ENCODE measurements at places on chromosomes 6 and 20. TPM values are rescaled to one million over a fixed set of nuclear protein-coding genes. Genes with fewer than 3 reads are reported as not detected.

LY86 gene
- total RNA-seq: 2.0 TPM

DNA sequence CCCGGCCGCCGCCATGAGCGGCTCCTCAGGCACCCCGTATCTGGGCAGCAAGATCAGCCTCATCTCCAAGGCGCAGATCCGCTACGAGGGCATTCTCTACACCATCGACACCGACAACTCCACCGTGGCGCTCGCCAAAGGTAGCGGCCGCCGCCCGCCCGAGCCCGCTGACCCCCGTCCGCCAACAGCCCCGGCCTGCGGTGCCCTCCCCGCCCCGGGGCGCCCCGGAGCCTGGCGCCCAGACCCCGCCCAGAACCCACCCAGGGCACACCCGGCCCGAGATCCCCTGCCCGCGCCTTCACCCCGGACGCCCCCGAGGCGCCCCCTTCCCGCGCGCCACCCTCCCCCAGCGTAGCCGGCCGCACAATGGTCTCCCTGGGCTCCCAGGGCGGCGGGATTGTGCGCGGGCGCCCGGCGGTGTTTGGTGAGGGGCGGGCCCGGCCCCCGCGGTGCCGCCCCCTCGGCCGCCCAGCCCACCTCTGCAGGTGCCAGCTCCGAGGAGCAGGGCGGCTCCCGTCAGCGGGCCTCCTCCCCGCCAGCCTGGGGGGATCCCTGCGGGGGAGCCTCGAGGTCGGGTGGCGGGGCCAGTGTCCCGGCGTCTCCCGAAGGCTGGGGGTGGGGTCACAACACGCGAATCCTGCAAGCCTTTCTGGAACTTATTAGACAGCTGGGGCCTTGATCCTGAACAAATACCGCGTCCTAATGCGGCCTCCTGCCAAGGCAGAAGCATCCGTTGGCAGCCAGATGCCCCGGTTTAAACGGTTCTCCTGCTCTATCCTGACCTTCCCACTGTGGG, 577 bp downstream of the LSM14B start:
- DNase-seq: peak; percentile 67

OR2J3 gene
- not detected for total RNA-seq

DNA sequence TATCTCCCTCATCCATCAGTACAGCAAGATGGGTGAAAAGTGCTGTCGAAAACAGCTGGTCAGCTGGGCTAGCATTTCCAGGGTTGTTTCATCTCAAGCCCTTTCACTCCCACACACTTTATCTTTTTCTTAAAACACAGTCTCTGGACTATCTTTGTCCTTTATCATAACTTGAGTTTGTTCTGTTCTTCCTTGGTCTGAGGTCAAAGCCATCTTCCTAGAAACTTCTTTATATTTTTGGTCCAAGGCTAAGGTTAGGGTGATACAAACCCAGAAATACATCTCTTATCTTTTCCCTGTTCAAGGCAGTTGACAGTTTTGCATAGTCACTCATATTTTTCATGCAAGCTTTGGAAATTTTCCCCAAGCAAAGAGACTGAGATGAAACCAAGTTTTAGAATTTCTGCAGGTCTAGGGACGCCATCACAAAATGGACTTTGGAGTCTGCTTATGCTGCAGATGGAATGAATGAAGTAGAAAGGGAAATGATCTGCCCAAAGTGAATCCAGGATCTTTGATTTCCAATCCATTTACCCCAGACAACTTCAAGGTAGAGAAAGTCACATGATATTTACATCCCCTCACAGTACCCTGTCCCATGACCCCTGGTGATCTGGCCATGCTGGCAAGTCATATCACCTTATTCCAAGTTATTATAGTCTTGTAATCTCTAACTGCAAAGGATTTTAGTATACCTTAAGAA, 297.0 kb downstream of the ZNF217 start:
- no peak for DNase-seq

GRCh38 chr20:37344506-37345338, 1.2 kb upstream of the SRC start:
- no peak for DNase-seq

- no peak for DNase-seq
Measured at GRCh38 chr6:1378065-1379016, 11.0 kb upstream of the FOXF2 start.

DNA sequence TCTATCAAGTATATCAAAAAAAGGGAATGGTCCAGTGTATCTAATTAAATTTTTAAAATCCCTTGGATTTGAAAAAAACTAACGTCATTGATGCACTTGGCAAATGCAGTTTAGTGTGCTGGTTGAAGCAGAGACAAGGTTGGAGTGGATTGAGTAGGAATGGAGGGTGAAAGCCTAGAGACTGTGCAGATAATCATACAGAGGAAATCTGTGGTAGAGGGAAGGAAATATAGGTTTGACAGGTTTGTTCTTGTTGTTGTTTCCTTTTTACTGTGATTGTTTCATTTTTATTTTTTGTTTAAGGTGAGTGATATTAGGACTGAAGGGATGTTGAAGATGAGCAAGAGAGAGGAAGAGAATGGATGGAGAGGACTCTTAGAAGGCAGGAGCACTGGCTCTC, 29.0 kb upstream of the L3MBTL3 start:
- DNase-seq: no peak

DNA sequence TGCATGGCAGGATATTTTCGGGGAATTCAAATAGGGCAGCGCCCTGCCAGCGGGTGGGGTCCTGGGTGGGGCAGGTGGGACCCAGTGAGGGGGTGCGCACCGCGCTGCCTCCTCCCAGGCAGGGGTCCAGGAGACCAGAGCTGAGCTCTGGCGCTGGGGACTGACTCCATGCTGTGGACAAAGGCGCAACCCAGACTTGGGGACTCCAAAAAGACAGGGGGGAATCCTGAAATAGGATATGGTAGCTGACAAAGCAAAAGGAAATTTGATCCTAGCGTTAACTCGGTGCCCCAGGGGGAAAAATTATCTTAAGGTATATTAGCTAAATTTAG, 23.6 kb downstream of the TFAP2A start:
- DNase-seq: no peak

GRCh38 chr6:111990214-111990613, 63.7 kb upstream of the CCN6 start:
- no peak for DNase-seq

LY6G6D gene
- not detected for total RNA-seq

ZKSCAN3 gene
- 3.8 TPM for total RNA-seq

TCP11 gene
- total RNA-seq: 0.31 TPM

DNA sequence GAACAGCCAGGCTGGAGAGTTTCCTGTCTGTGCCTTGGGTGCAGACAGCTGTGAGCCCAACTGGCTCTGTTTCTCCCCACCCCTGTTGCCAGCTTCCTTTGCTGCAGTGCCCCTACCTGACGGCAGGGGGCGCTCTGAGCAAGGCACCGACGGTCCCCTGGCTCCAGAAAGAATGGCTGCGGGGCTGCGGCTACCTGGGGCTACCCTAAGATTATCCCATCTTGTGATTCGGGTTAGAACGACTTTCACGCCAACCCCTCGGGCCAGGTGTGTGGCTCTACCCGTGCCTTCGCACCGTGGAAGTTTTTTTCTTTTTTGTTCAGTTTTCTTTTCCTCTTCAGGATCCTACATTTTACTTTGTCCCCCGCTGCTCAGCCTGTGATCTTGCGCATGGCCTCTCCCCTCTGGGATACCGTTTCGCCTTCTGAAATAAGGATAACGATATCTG, 33.4 kb upstream of the AAR2 start:
- DNase-seq: peak; percentile 73

GRCh38 chr20:58688840-58689239, 3.8 kb upstream of the NPEPL1 start:
- DNase-seq: no peak

DNA sequence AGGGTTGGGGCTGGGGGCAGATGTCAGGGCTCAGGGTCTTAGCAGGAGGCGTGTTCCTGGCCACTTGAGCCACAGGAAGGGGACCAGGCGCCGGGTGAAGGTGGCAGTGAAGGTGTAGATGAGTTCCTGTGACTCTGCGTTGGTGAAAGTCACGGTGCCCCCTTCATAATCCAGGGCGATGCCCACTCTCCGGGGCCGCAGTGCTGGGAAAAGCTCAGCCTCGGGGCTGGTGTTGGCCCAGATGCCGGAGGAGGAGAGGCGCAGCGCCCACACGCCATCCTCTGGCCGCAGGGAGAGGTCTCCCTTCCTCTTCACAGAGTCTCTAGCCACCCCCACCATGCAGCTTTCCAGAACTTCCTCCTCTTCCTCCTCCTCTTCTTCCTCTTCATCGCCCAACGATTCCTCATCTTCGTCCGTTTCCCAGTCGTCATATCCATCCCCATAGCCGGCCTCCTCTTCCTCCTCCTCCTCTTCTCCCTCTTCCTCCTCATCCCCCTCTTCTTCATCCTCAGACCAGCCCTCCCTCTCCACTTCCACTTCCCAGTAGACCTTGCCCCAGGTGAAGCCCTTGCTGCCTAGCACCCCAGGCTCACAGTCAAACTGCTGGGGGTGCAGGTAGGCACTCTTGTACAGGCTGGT, 22.6 kb downstream of the TRIM15 start:
- no peak for DNase-seq

SLC17A3 gene
- total RNA-seq: 22.2 TPM

LAMA2 gene
- 7.2 TPM for total RNA-seq

DNA sequence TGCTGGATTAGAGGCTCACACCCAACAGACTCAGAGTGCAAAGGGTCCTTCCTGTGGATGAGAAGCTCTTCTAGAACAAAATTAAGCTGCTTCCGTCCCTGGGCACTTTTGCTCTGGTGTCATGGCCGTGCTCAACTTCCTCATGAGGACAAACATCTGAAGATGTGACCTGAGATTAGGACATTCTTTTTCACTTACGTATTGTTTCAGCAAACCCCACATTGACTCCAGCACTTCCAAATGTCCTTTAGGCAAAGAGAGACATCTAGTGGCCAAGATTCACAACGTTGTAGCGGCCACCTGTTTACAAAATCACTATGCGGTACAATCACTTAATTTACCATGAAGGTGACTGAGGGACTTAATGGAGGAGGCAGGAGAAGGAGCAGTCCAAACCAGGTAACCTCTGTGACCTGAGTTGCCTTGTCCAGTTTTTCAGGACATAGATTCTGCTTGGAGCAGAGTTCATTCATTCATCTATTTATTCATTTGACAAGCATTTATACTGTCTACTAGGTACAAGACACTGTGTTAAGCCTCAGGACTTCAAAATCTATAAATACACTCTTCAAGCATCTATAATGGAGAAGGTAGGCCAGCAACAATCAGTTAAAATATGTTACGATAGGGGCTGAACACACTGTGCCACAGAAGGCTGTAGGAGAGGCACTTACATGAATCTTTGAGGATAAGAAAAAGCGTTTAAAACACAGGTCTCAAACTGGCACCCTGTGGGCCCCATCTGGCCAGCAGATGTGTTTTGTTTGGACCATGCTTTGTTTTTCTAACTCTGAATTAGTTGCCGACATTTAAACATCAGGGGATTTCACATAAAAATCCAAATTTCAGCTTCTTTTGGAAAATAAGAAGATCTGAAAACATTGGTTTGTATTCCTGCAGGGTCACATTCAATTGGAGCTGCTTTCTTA, 5.6 kb upstream of the ADGRF1 start:
- no peak for DNase-seq

THBD gene
- total RNA-seq: 4.6 TPM

SCGN gene
- total RNA-seq: 1.2 TPM

DNA sequence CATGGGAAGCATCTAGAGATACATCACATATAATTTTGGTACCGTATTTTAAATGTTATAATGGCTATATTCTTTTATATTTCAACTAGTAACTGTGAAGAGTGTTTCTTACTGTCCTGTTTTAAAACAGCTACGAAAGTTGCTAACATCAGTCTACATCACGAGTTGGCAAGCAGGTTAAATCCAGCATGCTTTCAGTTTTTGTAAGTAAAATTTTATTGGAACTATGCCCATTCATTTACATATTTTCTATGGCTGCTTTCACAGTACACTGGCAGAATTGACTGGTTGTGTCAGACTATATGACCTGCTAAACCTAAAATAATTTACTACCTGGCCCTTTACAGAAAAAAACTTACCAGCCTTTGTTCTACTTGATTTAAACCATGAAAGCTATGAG, 478.1 kb downstream of the PHF3 start:
- DNase-seq: no peak

- no peak for DNase-seq
Measured at GRCh38 chr6:143399176-143399575, 51.3 kb downstream of the ADAT2 start.

GRCh38 chr6:132084811-132085509, 133.8 kb upstream of the CCN2 start:
- DNase-seq: no peak

- DNase-seq: no peak
Measured at GRCh38 chr6:101458336-101458735, 64.8 kb downstream of the GRIK2 start.

DNA sequence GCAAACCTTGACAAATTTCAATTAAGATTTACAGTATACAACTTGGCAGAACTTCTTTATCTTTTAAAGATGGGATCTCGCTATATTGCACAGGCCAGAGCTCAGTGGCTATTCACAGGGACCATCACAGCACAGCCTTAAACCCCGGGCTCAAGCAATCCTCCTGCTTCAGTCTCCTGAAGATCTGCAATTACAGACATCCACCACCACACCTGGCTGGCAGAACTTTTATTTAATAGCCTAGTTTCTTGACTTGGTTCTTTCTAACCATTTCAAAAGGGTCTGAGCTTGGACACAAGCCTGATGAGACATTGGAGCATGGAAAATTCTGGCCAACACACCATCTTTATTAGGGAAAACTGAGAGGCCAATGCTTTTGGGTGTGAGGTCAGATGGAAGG, 151.6 kb upstream of the KCNG1 start:
- no peak for DNase-seq

DNA sequence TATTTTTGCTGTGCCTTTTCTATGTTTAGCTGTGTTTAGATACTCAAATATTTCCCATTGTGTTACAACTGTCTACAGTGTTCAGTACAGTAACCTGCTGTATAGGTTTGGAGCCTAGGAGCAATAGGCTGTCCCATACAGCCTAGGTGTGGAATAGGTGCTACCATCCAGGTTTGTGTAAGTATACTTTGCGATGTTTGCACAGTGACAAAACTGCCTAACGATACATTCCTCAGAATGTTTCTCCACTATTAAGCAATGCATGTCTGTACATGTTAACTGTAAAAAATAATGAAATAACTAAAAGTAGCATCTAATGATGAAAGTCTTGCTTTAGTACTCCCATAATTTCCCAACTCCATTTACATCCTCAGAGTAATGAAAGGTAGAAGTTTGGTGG, 46.0 kb downstream of the SERAC1 start:
- DNase-seq: no peak

GRCh38 chr6:42315991-42316970, 98.6 kb upstream of the MRPS10 start:
- no peak for DNase-seq
